ENCODE measurements at places on chromosomes 5 and 9. TPM values are rescaled to one million over a fixed set of nuclear protein-coding genes. Genes with fewer than 3 reads are reported as not detected.

The HMGCR gene
- total RNA-seq = 94.5 TPM

The LHX6 gene
- not detected for total RNA-seq

The FOXD1 gene
- 0.28 TPM for total RNA-seq

The CATSPER3 gene
- 0.55 TPM for total RNA-seq

The TPPP gene
- 0.15 TPM for total RNA-seq

The PTRH1 gene
- 12.0 TPM for total RNA-seq

The ABO gene
- 0.20 TPM for total RNA-seq

The IFNA13 gene
- not detected for total RNA-seq

The C5orf34 gene
- total RNA-seq = 7.7 TPM

The FCHO2 gene
- 3.5 TPM for total RNA-seq

The GCNT1 gene
- total RNA-seq = 13.3 TPM

The CYLC2 gene
- not detected for total RNA-seq

The OTP gene
- total RNA-seq = not detected

The BSPRY gene
- total RNA-seq = 7.3 TPM

The CAPSL gene
- total RNA-seq = not detected

The IL7R gene
- total RNA-seq = 273 TPM

The PCDHA7 gene
- not detected for total RNA-seq

The TMEM252 gene
- not detected for total RNA-seq

The PCDHGC5 gene
- not detected for total RNA-seq

The SRA1 gene
- 37.4 TPM for total RNA-seq

The ADRB2 gene
- total RNA-seq = 6.9 TPM

The HAND1 gene
- not detected for total RNA-seq

The SPATA31E1 gene
- total RNA-seq = not detected

The IRGM gene
- total RNA-seq = 0.96 TPM

The PCDHA9 gene
- not detected for total RNA-seq

The FBXO4 gene
- total RNA-seq = 13.3 TPM

The FAM78A gene
- 86.5 TPM for total RNA-seq

The PRR16 gene
- total RNA-seq = not detected

The ISOC1 gene
- total RNA-seq = 14.4 TPM

The ITK gene
- 247 TPM for total RNA-seq

The PCDHGA4 gene
- 0.08 TPM for total RNA-seq

The CERT1 gene
- 39.7 TPM for total RNA-seq

The GARNL3 gene
- total RNA-seq = 0.86 TPM

The SLC25A2 gene
- total RNA-seq = 0.50 TPM

The PCDHA11 gene
- not detected for total RNA-seq

The LCN1 gene
- total RNA-seq = not detected

The OMD gene
- not detected for total RNA-seq

The CERCAM gene
- total RNA-seq = 1.3 TPM

The NIPAL4 gene
- total RNA-seq = 0.10 TPM

The ZFP62 gene
- total RNA-seq = 20.0 TPM

The PCDHGB1 gene
- not detected for total RNA-seq

The TUT7 gene
- total RNA-seq = 63.1 TPM

The DMGDH gene
- 0.23 TPM for total RNA-seq

The CA9 gene
- 1.1 TPM for total RNA-seq

The WDR70 gene
- 25.7 TPM for total RNA-seq

The BOD1 gene
- 14.3 TPM for total RNA-seq

The RFESD gene
- 6.4 TPM for total RNA-seq

The HRH2 gene
- total RNA-seq = 13.7 TPM

The SLC34A1 gene
- 1.5 TPM for total RNA-seq

The NME5 gene
- not detected for total RNA-seq

Measured in activated CD4-positive, alpha-beta memory T cell treated with anti-CD3 and anti-CD28 coated beads, Interleukin-2, amount 10 ng/mL, durations not matched to agents 7 days and 5 days (primary cell).